ENCODE measurements at places on chromosomes 4 and X.

DNA sequence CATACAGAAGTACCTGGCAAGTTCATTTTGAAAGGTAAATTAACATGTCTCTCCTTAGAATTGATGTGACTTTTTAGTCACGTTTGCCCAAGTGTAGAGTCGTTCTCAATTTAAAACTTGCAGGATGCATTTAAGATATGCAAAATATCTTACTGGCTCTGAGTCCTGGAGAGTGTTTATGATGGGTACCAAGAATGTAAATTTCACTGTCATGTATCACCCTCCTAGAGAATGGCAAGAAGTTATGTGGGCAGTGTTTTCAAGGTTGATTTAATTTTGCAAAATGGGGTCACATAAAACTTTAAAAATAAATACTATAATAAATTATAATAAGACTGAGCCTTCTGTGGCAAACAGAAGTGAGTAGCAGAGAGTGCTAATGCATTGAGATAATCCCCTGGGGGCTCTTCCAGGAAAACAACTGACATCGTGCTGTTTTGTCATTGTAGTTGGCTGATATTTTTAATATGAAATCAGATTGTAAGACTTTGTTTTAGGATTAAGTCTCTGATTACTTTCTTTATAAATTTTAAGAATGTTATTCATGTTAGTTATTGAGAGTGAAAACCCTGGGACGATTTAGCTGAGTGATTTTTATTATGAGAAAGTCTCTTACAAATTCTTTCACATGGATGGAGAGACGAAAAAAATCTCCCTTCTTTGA lies 103.0 kb downstream of the AFF1 start:
- DNase-seq = no peak

GRCh38 chr4:169179609-169180521 lies 90.9 kb downstream of the SH3RF1 start:
- DNase-seq = no peak

DNA sequence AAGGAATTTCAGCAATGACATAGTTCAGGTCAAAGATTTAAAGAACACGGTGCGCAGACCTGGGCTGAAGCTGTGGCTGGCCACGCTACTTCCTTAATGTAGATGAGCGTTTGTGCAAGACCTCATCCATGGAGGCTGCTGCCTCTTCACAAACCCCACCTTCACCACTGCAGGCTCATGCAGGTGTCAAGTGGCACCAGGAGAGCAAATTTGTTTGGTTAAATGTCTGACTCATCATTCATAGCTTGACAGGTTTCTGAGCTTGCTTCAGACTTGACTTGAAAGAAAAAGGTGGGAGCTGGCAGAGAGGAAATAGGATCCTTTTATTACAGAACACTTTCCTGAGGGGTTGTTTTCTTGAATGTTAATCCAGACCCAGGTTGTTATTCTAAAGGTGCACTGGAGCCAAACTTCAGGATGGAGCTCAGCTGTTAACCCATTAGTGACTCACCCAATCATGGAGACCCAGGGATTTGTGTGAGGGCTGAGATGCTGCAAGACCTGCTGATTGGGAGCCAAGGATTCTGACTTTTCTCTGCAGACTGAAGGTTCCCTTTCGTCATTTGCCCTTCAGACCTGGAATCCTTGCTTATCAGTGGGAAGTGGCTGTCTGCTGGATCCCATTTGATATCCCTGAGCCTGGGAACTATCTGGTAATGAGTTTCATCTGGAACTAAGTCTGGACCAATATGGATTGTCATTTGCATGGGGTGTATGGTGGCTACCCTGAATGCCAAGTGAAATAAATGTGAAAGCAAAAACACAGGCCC lies 315.3 kb downstream of the PTTG2 start:
- DNase-seq = no peak

GRCh38 chr4:76726176-76726575 lies 171.8 kb downstream of the SOWAHB start:
- DNase-seq = no peak

- DNase-seq = peak; percentile 70
Observed at GRCh38 chrX:74382613-74383012, 38.7 kb upstream of the SLC16A2 start.

DNA sequence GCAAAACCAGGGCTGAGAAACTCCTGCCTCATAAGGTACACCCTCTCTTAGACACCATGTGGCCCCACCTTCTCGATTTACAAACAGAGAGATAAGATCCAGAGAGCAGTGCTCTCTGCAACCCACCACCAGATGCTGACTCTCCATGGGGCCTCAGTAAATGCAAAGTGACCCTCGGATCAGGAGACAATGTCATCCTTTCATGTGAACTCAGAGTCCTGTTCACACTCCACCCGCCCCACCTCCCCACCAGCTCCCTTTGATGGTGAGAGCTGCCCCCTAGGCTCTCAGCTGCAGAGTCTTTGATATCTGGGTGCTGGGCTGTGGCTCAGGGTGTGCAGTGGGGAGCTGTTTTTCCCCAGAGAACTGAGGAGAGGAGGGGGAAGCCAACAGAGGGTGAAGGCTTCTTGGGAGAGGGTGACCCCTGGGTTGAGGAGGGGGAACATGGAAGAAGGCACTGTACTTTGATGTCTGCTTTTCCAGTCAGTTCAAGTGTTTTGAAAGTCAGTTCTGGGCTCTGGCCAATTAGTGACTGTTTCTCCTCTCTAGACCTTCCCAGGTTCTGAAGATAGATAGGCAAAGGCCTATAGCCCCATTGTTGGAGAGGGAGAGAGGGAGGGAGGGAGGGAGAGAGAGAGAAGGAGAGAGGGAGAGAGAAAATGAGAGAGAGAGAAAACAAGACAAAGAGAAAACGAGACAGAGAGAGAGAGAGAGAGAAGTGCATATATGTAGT lies 88.2 kb downstream of the SCD5 start:
- DNase-seq = no peak

DNA sequence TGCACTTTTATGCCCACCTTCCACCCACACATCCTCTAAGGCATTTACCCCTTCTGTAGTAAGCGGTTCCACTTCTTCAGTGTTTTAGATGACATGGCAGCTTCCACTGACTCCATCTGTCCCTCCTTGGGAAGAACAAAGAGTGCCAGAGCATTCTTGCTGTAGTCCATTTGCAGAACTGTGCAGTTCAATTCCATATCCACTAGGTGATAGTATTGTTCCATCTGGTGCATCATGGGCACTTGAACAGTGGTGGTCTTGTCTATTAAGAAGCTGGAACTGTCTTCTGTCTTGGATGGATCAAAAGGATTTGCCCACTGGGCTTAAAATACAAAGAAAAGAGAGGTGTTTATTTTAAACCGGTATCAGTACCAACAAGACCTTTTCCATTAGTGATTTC lies 3.5 kb downstream of the SERPINA7 start:
- no peak for DNase-seq

DNA sequence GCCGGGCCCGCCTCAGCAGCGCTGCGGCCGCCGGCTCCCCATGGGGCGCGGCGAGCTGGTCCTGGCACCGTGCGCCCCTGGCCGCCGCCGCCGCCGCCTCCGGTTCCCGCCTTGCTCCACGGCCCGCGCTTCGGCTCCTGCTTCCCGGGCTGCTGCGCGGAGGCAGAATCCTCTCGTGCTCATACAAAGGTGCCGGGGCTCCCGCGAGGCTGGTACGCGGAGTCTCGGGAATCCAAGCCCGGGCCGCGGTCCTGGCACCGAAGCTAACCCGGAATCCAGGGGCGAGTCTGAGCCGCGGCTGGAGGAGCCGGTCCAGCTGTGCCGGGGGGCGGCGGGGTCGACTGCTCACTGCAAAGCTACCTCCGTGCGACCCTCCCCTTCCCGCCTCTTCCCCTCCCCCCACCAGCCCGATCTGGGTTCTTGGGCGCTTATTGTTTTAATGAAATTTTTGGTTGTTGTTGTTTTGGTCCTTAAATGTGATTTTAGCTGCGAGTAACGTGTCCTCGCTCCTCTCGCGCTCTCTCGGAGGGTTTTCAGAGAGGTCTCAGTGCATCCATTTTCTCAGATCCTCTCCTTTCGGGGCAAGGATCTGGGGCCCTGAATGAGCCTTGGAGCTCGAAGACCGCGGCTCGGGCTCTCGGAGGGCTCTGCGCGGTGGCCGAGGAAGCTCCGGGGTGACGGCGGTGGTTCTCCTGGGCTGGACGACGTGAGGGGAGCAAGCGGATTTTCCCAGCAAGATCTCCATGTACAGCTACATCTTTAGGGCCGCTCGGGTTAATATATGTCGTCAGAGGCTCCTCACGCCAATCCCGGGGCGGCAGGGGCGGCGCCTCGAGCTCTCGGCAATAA lies at the start of gene HAND2:
Gene HAND2, minus strand, starts transcription at position 753 of the 849 bp plus-strand sequence. CDS start 940 bp downstream, outside the sequence.
- DNase-seq = no peak

GRCh38 chr4:152229782-152230289 lies 306.1 kb downstream of the FBXW7 start:
- no peak for DNase-seq

- no peak for DNase-seq
Observed at GRCh38 chrX:30309139-30309571, at the start of gene NR0B1. TSS of gene NR0B1 (minus strand) at chrX:30309390. CDS start at chrX:30309363, 27 bp downstream.

DNA sequence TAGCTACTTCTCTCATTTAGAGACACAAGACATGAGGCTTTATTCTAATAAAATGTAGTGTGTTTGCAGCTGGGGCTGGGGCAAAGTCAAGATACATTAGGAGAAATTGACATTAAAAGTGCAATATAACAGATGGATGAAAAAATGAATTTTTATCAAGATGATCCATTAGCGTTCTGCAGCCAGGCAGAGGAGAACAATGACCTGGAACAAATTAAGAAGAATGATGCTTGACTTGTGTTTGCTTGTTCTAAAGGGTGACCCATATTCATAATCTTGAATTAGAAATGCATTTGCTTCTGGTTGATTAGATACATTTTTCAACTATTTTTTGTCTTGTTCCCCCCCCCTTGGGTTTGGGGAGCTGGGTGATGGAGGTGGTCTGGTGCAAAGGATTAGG lies 439.5 kb upstream of the BOD1L1 start:
- DNase-seq = no peak

DNA sequence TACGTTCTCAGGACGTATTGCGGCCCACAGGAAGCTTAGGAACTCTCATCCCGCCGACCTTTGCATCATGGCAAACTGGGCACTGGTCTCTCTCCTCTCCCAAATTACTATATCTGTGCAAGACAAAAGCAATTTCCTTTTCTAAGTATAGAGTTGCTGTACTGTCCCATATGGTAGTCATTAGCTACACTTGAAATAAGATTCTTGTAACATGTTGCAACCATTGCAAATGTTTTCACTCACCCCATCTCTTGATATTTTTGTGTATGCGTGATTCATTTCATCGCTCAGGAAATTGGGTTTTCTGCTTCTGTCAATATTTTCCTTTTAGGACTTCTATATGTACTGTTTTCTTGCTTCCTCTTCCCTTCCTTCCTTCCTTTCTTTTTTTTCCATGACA lies 15.7 kb downstream of the ARMCX6 start:
- DNase-seq = no peak

DNA sequence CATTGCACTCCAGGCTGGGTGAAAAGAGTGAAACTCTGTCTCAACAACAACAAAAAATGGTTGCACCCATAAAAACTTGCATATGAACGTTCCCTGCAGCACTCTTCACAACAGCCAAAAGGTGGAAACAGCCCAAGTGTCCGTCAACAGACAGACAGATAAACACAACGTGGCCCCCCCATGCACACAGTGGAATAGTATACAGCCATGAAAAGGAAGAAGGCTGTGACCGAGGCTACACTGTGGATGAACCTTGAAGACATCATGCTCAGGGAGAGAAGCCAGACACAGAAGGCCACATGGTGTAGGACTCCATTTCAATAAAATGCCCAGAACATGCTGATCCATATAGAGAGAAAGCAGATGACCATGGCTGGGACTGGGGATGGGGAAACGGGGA lies 33.5 kb upstream of the ASMTL start:
- DNase-seq = no peak

GRCh38 chrX:1700757-1701156 lies 85.9 kb downstream of the ASMT start:
- no peak for DNase-seq

GRCh38 chr4:77695774-77696173 lies 90.2 kb downstream of the CXCL13 start:
- DNase-seq = no peak

- DNase-seq = no peak
Observed at GRCh38 chr4:139300431-139301112, 733 bp upstream of the NAA15 start.

- DNase-seq = no peak
Observed at GRCh38 chrX:120727452-120727851, 97.6 kb upstream of the C1GALT1C1 start.

- DNase-seq = no peak
Observed at GRCh38 chr4:189385579-189385978, 555.1 kb upstream of the FRG1 start.

DNA sequence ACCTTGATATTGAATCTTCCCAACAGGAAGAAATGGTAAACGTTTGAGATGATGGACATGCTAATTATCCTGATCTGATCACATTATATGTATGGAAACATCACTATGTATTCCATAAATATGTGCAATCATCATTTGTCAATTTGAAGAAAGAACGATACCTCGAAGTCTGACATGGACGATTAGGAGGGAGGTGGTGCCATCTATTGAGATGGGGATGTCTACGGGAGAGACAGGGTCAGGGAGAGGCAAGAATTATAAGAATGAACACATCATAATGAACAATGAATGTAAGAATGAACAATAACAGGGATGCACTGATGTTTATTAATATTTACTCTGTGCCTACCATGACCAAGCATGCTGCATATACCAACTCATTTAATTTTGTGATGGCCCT lies 93.7 kb upstream of the SOD3 start:
- DNase-seq = no peak

DNA sequence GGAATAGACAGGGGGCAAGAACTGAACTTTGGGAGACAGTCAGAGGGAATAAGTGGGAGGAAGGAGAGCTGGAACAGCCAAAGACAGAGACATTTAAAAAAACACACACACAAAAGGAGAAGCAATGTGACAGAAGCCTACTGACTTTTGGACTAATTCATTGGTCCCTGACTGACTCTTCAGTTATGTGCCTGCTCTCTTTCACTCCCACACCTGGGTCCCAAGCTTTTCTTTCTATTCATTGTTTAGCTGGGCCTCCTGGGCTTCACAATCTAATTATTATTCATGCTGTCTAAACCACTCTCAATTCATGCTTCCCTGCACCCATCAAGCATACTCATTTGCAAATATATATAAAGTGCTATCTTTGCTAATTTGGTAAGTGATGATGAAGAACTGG lies 139.2 kb upstream of the IRS4 start:
- DNase-seq = no peak

GRCh38 chr4:69124941-69125340 lies 28.7 kb downstream of the UGT2B7 start:
- no peak for DNase-seq

GRCh38 chr4:112327965-112328733 lies 31.0 kb downstream of the ALPK1 start:
- DNase-seq = no peak

- no peak for DNase-seq
Observed at GRCh38 chrX:1062351-1062750, 150.1 kb downstream of the CRLF2 start.

GRCh38 chr4:100555611-100556337 lies 38.0 kb upstream of the EMCN start:
- no peak for DNase-seq

GRCh38 chrX:47587906-47588735 lies 5.9 kb downstream of the TIMP1 start:
- no peak for DNase-seq
